CD4-positive, alpha-beta T cell (primary cell): ENCODE measurements at places on chromosomes 5 and 9.

DNA sequence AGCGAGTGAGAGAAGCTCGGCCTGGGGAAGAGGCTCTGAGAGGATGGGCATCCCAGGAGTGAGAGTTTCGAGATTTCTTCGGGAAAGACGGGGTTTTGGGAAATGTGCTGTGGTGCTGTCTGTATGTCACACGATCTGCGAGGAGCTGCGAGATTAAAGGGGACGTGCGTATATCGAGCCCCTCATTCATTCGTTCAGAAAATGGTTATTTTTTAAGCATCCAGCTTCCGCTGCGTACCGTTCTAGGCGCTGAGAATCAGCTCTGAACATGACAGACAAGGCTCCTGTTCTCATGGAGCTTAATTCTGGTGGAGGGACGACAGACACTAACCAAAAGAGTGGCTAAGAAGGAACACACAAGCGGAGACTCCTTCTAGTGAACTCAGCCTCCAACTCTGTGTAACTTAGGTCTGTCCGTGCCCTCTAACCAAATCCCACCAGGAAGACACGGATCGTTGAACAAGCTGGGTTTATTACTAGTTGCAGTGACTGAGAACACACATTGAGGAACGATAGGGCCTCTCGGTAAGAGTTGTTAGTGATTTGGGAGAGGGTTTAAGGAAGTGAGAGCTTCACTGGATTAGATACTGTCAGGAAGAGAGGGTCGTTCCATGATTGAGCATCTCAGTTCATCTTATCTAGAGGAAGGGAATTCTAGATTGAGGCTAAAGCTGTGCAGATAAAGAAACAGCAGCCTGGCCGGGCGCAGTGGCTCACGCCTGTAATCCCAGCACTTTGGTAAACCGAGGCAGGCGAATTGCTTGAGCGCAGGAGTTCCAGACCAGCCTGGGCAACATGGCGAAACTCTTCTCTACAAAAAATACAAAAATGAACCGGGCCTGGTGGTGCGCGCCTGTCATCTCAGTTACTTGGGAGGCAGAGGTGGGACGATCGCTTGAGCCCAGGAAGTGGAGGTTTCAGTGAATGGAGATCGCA lies 1.0 kb upstream of the FBXW11 start:
- no peak for DNase-seq

DNA sequence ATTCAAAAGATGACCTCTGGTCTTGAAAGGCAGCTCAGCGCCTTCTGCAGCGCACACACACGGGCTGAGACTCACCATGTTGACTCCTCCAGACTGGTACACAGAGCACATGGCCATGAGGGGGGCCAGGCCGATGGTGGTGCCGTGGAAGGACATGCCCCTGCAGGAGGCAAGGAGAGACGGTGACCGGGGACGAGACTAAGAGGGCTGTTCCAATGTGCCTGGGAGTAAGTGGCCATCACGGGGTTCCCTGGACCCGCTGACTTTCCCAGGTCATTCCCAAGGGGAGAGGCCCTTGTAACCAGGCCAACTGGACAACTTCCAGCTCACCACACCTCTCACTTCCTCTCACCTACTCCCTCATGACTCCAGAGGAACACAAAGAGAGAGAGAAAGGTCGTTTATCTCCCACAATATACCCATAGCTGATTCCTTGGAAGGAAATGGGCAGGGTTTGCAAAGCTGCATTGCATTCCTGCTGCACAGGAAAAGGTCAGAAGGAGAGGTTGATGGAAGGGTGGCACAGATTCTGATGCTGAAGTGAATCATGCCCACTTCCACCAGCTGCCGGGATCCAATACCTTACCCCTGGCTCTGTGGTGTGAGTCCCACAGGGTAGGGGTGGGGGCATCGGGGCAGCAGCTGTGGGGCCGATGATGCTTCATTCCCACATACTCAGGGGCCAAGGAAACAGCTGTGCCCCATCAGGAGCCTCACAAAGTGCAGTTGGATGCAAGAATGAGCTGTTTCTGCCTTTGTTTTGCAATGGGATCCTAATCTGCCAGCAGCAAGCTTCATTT lies 47.2 kb downstream of the NIPAL4 start:
- no peak for DNase-seq

DNA sequence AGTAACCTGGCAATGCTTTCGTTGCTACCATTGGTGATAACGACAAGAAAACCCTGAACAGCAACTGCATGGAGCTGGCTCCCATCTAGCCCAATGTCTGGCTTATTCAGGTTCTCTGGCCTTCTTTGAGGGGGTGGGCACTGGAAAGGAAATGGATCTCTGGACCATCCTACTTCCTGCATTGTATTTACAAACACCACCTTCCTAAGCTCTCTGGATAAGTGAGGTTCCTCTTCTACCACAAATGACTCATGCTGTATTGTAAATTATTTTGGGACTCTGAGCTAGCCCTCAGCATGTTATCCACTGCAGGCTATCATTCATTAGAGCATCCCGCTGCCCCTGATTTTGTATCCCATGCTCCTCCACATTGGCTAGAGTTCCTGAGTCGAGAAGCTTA lies 136.9 kb upstream of the KLF9 start:
- DNase-seq: no peak

DNA sequence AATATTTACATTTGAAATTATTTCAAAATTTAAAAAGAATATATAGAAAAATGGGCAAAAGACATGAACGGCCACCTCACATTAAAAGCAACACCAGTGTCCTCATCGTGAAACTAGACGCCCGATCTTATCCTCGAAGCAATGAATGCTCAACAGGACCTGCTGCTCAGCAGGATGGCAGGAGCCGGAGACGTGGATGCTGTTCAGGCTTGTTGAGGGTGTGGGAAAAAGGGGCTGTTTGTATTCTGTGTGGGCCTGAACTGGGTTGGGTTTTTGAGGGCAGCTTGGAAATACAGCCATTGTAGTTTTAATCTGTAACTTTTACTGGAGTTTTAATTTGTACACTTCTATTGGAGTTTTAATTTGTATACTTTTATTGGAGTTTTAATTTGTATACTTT lies 20.3 kb downstream of the EXOC3 start:
- peak; percentile 1 for DNase-seq

GRCh38 chr9:26789959-26790358 lies 102.6 kb downstream of the CAAP1 start:
- DNase-seq: no peak

DNA sequence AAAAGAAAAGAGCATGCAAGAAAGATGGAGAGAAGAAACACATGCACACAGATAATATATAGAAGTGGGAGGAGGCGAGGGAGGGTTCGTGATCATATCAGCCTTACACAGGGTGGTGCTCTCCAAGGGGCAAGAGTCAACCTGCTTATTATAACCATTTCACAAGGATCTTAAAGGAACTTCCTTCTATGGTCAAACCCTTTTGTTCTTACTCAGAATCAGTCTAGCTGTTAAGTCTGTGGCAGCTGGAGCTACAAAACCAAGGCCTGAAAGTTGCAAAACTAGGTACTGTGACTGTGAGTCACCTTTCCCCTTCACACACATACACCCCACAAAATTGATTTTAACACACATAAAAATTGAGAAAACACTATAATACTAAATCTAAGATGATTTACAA lies 18.5 kb upstream of the ERMP1 start:
- DNase-seq: peak; percentile 65

DNA sequence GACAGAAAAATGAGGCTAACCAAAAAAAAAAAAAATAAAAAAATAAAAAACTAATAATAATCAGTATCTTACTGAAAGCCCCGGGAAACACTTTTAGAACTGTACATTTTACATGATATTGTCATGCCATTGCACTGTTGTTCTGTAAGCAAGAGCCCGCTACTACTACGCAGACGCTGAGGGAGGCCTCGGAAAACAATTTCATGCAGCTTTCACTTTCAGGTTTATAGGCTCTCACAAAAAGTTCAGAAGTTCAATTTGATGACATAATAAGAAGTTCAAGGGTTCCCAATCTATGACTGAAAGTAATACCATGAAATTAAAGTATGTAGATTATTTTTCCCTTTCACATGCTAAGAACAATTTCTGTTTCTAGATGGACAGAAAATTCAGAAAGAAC lies 318.3 kb upstream of the ITGA1 start:
- DNase-seq: no peak

GRCh38 chr9:34554211-34555001 lies 31.6 kb upstream of the ENHO start:
- no peak for DNase-seq
